ENCODE measurements at places on chromosomes 2 and 18.

DNA sequence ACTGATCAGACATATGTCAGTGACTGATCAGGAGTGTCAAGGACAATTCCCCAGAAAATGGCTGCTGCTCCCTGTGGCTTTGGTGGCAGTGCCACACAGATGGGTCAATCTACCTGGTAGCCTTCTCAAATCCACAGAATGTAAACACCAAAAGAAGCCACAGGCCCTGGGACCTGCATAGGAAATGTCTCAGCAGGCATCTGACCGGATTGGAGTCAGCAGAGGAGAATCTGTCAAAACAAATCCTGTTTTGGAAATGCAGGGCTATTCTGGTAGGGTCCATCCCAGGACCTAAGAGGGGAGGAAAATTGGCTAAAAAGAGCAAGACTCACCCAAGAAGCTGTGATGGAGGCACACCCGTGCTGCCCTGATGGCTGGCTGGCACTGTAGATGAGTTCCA, 189.7 kb downstream of the TMEM247 start:
- no peak for DNase-seq

GRCh38 chr2:177052471-177052870, 160.1 kb upstream of the HNRNPA3 start:
- DNase-seq = no peak

DNA sequence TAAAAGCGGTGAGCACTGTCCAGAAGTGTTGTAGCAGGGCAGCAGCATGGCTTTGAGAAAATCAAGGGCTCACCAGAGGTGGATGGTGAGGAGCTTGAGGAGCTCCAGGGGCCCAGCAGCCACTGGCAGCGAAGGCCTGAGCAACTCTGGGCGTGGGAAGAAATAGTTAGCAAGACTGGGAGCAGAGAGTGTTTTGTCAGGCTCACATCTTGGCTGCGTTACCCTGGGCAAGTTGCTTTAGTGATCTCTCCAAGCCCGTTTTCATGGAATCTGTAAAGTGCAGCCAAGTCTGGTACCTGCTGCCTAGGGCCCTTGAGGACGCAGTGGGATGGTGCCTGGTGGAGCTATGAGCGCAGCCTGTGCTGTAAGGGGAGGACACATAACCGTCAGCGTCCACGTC, 78.3 kb downstream of the SH3BP4 start:
- DNase-seq = no peak

GRCh38 chr18:39732918-39733317, 2167.3 kb upstream of the CELF4 start:
- DNase-seq = no peak

DNA sequence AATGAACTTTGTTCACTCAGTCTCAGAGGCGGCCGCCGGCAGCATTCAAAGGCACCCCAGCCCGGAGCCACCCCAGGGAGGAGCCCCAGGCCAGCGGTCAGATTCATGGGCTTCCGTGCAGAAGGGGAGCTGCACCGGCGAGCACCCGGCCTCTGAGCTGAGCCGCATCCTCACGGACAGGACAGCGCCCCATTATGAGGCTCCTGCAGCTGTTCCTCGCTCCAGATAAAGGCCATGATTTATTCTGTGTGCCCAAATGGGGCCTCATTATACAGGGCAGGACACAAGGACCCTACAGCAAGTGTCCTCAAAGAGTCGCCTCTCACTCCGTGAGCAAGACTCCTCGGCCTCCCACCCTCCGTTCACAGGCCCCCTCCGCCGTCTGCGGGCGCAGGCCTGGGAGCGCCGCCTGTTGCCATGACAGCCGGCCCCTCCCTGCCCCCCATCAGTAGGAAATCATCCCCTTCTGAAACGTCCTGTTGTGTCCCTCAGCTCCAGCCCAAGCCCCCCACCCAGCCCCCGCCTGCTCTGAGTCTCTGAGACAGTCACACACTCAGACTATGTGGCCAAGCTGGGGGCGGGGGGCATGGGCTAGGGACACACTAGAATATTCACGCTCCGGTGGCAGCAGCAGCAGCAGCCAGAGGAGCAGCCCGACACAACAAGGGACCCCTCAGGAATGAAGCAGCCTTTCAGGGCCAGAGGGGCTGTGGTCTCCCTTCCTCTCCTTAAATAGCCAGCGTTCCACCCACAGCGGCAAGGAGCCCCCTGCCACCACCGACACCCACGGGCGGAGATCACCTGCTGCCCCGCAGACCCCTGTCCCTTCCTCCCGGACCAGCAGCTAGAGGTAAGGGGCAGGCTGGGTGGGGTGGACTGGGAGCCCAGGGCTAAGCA, at the start of gene GPR17:
Gene GPR17 (plus strand): TSS at position 759 of the 897 bp plus-strand sequence. CDS start 4,583 bp downstream, outside the sequence.
- DNase-seq = no peak

- no peak for DNase-seq
These were observed 32.1 kb upstream of the DOCK10 start for GRCh38 chr2:225074366-225074765.

- no peak for DNase-seq
These were observed 486.4 kb downstream of the DSC3 start for GRCh38 chr18:30556112-30556511.
